ENCODE measurements at places on chromosomes 1 and 21.

DNA sequence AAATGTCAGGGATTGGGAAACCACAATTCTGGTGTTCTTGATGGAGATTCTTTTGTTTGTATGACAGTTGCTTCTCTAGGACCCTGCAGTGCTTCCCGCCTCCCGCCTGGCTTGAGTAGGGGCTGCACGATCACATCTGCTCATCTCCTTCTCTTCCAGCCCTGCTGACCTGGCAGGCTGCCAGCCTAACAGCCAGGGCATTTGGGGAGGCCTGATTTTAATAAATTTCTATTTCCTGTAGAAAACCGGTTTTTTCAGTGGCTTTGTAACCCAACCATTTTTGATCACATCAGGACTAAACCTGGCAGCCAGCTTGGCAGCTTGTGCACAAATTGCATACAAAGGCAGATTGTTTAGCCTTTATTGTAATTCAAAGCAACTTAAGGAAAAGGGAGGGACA, 78.9 kb downstream of the UBE2U start:
- no peak for DNase-seq

- no peak for DNase-seq
Observed at GRCh38 chr1:14479865-14480264, 118.6 kb upstream of the KAZN start.

DNA sequence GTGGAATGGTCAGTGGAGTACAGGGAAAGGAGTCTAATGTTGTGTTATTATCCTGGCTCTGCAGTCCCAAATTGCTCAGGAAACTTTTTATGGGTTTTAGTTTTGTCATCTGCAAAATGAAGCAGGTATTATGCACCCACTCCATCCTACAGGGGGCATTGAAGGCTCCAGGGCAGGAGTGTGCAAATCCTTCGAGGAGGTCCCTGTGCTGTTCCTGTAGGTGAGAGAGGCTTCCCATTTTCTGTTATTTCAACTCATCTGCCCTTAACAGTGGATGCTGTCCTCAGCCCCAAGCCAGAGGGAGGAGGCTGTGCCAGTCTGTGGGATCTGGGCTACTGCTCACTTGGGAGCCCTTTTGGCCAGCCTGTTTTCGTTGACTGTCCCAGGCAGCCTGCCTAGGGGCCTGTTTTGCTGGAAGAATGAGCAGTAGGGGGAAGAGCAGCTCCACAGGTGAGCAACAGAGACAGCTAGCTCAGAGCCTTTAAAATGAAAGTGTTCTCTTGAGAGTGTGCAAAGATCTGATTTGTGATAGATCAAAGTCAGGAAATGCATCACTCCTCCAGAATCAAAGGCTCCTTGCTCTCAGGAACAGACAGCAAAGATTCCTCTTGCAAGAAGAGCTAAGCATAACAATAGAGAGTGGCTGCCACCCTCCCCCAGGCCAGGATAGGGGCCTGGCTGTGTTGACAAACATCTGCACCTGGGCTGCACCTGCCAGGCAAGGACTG, 317.6 kb upstream of the PROX1 start:
- DNase-seq = no peak

- DNase-seq = no peak
Observed at GRCh38 chr1:61285371-61285885, 203.1 kb downstream of the NFIA start.

DNA sequence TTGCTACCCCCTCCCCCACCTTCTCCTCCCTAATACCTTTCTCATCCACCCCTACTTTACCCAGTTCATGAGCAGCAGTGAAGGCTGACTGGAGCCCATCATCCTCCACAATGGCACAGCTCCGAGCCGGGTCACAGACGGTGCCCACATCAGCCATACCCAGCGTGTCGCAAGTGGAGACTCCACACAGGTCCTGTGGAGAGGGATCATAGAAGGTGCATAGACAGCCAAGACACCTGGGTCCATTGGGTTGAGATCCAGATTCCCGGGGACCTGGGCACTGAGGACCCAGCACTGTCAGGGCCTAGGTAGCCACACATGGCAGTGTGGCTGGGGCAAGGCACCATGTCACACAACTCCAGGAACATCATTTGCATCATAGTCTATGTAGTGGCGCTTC, 2.7 kb downstream of the ADAMTS4 start:
- no peak for DNase-seq

GRCh38 chr21:38284216-38284615, 27.4 kb downstream of the KCNJ15 start:
- no peak for DNase-seq

- DNase-seq = no peak
Observed at GRCh38 chr21:36799869-36800268, 101.0 kb downstream of the SIM2 start.

DNA sequence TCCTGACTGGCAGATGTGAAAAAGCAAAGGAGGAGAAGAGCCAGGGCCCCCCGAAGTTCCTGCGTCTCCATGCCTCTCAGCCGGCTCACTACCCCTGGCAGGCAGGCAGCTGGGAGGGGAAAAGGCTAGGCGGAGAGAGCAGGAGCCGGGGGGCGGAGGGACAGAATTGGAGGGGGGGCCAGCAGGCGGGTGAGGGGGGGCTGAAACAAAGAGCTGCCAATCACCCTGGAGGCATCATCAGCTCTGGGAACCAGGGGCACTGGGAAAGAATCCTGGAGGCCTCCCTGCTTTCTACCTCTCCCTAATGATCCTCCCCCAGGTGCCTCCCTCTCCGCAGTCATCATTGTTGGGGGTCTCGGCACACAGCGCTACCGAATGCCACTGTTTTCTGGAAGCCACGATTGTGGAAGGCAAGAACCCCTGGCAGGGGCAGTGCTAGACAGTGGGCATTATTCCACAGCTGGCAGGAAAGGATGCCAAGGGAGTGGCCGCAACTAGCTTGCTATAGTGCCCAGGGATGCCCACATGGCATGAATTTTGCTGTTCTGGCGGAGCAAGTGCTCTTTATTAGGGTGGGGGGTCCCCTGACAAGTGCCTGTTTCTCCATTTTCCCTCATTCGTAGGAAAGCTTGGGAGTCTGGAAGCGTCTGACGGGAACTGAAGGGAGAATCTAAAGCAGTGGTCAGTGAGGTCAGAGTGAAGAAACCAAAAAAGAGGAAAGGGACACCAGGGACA, at the start of gene THBS3:
Gene THBS3 (minus strand): TSS at position 92 of the 735 bp plus-strand sequence. CDS start 21 bp downstream, at position 71.
- DNase-seq = peak; percentile 32

DNA sequence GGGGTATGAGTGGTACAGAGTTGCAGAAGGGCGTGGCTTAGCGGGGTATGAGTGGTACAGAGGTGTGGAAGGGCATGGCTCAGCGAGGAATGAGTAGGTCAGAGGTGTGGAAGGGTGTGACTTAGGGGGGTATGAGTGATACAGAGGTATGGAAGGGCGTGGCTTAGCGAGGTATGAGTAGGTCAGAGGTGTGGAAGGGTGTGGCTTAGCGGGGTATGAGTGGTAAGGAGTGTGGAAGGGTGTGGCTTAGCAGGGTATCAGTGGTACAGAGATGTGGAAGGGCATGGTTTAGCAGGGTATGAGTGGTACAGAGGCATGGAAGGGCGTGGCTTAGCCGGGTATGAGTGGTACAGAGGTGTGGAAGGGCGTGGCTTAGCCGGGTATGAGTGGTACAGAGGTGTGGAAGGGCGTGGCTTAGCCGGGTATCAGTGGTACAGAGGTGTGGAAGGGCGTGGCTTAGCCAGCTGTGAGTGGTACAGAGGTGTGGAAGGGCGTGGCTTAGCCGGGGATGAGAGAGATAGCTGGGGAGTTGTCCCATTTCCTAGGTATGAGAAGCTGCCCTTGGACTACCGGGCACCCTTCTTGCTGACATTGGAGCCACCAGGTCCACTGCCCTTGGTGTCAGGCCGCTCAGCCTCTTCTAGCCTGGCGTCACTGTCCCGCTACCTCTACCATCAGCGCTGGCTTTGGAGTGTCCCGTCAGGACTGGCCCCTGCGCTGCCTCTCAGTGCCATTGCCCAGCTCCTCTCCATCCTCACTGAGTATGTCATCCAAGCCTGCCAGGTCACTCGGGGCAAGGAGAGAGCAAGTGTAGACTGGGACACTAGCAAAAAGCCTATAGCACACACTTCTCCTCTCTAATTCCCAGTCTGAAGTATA, 29.8 kb downstream of the HYI start:
- no peak for DNase-seq

GRCh38 chr1:54875000-54875399, 12.0 kb downstream of the DHCR24 start:
- DNase-seq = no peak

DNA sequence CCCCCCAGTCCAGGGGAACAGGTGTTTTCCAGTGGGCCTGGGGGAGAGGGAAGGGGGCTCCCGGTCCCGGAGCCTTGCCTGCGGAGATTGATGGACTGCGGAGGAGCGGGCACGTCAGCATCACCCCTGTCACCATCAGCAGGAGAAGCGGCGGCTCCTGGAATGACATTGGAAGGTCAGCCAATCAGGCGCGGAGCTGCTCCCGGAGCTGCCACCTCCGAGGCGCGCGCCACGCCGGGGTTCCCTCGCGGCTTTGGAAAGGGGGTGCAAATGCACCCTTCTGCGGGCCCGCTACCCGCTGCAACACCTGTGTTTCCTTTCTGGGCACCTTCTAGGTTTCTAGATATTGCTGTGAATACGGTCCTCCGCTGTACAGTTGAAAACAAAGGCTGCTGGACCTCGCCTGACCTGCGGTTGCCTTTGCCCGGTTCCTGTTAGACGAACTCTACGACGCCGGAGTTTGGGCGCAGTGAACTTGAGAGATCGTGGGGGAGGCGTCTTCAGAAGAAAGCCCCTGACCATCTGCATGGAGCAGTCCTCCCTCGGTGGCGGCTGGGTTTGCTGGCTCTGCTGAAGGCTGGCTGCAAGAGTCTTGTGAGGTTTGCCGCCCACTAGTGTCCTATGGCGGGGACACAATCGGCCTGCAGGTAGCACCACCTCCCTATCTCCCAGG, 5.3 kb downstream of the DSCAM start:
- no peak for DNase-seq

- no peak for DNase-seq
Observed at GRCh38 chr1:234958706-234959657, 169.7 kb downstream of the TOMM20 start.

- DNase-seq = no peak
Observed at GRCh38 chr1:62732331-62732730, 44.1 kb upstream of the DOCK7 start.

DNA sequence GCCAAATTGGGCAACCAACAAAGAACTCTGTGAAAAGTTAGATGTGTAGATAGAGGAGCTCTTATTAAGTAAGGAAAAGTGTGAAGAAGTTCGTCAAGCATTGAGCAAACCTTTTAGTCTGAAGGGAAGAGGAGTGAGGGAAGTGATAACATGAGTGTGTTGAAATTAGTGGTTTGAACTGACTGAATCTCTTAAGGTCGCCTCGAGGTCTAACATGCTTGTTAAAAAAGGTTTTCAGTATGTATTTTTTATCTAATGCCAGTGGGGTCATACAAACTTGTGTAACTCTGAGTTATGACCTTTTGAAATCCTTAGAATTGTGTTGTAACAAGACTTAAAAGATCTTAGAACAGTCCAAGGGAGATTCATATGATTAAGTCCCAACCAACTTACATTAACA, 34.1 kb downstream of the SOAT1 start:
- peak; percentile 31 for DNase-seq

DNA sequence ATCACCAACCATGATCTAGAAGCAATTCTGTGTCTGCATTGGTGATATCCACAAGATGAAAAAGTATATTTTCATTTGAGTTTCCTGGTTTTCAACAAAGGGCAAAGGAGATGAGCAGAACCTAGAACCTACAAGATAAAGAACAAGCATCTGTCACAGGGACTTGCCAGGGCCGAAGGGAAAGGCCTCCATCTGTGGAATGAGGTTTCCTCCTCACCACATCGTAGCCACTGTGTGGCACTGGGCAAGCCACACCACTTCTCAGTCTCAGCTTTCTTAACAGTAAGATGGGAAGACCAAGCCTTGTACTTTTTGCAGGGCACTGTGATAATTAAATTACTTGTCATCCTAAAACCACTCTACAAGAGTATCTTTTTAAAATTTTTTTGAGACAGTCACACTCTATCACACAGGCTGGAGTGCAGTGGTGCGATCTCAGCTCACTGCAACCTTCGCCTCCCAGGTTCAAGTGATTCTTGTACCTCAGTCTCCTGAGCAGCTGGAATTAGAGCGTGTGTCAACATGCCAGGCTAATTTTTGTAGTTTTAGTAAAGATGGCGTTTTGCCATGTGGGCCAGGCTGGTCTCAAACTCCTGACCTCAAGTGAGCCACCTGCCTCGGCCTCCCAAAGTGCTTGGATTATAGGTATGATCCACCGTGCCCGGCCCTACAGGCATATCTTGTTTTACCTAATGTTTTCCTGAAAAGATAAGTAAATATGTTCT, 45.8 kb downstream of the ARHGEF11 start:
- DNase-seq = no peak

DNA sequence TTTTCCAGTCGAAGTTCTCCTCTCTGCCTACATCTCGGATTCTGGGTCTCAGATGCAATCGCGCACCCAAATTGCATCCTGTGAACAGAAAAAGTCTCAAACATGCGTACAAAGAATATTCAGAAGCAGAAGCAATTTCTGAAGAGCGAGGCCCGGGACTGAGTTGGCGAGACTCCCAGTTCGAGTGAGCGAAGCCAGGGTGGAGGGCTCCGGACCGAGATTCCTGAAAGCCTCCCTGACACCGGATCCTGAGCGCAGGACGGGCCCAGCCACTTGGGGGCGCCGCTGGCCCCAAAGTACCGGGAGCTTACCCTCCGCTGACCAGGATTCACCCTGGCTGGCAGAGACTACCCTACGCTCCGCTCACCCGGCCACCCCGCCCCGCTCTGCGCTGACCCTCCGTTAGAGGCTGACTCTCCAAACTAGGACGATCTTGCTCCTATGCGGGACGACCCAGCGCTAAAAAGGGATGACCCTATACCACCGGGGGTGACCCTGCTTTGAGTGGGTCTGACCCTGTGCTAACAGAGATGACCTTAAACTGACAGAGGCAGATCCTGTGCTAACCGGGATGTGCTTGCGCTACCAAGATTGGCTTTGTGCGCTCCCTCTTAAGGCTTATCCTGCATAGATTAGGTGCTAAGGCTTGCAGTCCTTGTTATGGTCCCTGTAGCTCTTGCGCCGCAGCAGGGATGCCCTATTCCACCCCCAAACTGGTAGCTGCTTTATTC, 12.1 kb downstream of the FOXD2 start:
- DNase-seq = peak; percentile 10

DNA sequence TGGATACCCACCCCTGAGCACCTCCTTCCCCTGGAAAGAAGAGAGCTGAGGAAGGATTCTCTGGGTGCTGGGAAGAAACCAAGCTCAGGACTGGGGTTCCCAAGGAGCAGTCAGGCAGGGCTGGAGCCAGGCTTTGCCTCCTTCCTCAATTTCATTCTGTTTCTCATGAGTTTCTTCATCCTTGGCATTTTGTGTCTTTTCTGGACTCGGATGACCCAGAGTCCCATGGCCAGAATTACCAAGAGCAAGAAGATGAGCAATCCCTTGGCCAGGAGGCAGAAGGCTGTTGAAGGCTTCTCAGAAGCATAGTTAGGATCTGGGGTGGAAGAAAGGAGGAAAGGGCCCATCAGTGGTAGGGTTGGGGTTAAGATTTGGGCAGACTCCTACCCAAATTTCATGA, 2.5 kb downstream of the SLAMF9 start:
- DNase-seq = no peak

DNA sequence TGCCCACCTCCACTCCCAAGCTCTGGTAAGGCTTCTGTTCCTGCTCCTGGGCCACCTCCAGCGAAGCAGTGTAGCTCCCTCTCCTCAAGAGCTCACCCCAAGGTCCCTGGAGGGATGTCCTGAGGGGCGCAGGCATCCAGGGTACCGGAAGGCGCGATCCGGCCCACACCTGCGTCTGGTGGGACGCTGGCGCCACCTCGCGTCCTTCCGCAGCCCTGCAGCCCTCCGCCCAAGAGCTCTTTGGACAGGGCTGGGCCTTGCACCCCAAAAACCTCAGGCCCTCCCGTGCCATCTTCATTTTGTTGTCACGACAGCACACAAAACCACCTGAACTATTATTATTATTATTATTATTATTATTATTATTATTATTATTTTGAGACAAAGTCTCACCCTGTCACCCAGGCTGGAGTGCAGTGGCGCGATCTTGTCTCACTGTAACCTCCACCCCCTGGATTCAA, 49.2 kb upstream of the PAX7 start:
- peak; percentile 28 for DNase-seq
